Stimulated activated CD8-positive, alpha-beta memory T cell treated with anti-CD3 and anti-CD28 coated beads, Interleukin-15, amount 100 ng/mL, for 4 hours (primary cell): ENCODE measurements at places on chromosomes 13 and 19.

DNA sequence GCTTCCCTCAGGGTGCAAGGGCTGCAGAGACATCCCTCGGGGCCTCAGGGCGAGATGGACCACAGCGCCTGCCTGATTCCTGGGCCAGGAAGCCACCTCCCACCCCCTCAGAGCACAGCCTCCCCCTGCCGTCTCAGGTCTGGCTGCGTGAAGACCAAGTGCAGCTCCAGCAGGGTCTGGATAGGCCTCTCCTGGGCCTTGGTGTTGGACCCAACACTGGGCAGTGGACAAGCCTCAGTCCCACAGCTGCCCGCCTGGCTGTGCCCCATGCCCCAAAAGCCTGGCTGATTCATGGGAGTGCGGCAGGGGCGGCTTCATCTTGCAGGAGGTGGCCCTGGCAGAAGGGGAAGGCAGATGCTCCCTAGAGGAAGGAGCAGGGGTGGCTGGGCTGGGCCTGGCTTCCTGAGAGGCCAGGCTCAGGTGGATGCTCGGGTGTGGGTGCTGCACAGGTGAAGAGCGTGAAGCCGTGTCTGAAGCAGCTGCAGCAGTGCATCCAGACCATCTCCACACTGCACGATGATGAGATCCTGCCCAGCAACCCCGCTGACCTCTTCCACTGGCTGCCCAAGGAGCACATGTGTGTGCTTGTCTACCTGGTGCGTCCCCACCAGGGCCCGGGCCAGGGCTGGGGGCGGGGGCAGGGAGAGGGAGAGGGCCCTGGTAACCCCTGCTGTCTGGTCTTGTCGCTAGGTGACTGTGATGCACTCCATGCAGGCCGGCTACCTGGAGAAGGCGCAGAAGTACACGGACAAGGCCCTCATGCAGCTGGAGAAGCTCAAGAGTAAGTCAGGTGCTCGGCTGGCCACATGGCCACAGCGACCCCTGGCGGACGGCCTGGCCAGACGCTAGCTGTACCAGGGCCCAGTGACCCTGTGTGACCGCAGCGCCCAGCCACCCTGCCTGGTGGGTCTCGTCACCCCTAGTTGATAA is 21.7 kb downstream of the MAU2 start:
- no peak for DNase-seq

DNA sequence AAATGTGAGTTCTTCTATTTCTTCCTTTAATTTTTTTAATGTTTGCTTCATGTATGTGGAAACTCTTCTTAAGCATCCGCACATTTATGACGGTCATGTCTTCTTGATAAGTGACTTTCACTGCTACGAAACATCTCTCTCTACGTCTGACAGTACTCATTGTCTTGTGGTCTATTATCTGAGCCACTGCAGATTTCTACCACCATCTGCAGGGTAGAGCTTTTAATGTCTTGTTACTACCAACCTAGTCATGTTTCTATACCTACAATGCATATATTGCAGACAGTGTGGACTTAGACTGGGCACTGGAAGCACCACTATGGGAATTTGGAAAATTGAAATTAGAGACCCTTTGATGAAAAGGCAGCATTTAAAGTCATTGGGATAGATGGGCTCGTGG is 75.4 kb upstream of the ARHGEF7 start:
- no peak for DNase-seq

GRCh38 chr13:26225896-26226617 is 3.9 kb upstream of the RNF6 start:
- no peak for DNase-seq

DNA sequence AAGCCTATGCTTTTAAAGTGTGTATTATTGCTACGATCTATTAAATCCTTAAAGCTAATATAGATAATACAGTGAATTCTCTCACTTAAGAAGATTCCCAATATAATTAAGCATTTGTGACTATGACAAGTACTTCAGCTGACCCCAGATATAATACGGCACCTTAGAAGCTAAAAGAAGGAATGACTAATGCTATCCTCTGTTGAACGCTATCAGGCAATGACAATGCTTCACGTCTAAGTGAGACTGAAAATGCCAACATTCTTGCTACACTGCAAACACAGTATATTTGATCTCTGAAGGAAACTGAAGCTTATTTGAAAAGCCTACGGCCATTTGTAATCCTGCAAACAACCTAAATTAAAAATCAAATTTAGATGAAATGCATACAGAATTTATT is 19.7 kb downstream of the VWA8 start:
- no peak for DNase-seq

- DNase-seq = no peak
Observed at GRCh38 chr13:72412481-72412880, 314.9 kb downstream of the MZT1 start.

DNA sequence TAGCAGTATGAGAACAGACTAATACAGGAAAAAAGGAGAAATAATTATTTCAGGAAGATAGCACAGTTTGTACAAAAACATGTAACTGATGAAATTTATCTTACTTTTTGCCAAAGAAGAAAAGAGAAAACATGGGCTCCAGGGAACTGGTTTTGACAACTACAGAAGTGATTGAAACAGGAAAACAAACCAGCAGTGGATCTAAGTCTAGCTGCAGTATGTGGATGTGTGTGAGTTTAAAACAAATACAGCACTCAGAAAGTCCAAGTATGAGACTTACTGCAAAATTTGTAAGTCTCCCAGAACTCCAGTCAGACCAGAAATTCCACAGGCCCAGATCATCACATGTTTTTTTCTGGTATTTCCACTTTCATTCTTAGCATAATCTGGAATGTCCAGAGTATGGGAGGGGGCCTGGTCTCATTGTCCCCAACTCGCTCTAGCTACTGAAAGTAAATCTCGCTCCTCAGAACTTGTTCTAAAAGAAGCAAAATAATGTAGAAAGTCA is 259.5 kb downstream of the NHLRC3 start:
- no peak for DNase-seq

GRCh38 chr13:20514866-20515265 is 10.8 kb downstream of the CRYL1 start:
- DNase-seq = no peak
